ENCODE measurements at places on chromosomes 7 and 10.

DNA sequence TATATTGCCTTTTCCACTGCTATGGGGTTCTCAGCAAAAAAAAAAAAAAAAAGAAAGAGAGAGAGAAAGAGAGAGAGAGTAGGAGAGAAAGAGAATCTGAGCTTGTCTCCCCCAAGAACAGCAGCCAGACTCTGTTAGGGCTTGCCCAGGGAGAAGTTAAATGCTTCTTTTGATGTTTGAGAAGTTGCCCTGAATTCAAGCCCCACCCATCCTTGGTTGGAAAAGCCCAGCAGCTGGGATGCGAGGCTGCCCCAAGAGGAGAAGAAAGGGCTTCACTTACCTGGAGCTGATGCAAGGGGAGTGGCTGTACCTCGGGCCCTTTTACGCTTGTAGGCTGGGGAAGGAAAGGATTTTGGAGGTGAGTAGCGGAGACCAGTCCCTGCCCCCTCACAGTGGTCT, 20.9 kb upstream of the MGMT start:
- DNase-seq, result no peak

DNA sequence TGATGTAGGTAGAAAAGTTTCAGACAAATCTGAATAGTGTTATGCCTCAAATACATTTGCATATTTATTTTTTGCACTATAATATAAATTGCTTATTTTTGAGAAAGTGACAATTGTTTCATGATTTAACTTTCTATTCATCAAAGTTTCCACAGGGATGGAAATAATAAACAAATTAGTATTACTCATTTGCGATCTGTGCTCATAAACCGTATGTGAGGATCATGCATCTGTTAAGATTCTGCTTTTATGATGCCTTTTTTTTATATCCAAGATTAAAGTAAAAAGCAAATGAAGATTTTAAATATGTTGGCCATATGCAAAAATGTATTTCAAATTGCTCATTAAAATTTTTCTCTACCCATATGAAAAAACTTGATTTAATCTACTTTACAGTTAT, 45.2 kb upstream of the CAV2 start:
- DNase-seq, result no peak

DNA sequence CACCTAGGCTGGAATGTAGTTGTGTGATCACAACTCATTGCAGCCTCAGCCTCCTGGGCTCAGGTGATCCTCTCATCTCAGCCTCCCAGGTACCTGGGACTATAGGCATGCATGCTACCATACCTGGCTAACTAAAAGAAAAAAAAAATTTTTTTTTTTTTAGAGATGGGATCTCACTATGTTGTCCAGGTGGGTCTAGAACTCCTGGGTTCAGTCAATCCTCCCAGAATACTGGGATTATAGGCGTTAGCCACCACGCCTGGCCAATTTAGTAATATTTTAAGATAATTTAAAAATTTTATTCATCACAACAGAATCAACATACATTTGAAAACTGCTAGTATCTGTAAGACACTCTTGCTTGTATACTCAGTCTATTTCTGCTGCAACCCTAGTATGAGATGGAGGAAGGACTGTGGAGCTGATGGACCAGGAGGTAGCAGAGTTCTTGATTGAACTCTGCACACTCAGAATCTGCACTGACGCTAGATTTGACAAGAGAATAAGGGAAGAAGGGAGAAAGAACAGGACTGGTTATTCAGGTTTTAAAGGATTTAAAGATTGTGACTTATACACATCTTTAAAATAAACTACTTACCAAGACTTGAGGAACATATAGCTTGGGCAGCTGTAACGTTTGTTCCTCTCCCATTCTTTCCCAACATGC, 57.6 kb downstream of the VCL start:
- DNase-seq, result no peak

DNA sequence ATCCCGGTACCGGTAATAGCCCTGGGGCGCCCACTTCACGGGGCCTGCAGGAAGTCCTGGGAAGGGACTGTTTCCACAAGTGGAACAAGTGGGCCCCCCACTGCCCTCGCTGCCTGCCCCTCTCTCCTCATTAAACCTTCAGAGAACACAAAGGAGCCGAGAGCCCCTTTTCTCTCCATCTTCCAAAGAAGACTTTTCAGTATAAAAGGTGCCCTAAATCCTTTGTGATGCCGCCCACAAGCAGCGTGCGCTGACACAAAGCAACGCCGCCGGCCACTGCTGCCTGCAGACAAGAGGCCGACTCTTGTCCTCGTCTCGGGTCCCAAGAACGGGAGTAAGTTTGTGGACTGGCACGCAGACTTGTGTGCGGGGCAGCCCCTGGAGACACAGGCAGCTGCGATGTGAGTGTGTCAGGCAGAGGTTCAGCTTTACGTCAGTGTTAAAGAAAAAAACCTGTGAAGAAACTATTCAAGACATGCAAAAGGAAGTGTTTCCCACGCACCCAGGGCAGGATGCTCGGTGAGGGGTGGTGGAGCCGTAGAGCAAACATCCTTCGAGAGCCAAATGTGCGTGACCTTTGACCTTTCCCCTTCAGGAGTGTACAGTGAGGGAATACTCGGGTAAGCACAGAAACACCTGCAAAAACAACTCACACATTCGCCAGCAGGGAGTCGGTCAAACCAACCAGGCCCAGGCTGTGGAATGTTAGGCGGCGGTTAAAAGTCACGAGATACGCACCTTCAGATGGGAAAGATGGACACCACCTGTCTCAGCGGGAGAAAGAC, 118.2 kb downstream of the VIPR2 start:
- DNase-seq, result no peak

DNA sequence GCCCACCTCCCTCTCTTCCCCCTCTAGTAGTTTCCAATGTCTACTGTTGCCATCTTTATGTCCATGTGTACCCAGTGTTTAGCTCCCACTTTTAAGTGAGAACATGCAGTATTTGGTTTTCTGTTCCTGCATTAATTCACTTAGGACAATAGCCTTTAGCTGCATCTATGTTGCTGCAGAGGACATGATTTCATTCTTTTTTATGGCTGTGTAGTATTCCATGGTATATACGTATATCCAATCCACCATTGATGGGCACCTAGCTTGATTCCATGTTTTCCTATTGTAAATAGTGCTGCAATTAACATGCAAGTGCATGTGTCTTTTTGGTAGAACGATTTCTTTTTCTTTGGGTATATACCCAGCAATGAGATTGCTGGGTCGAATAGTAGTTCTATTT, 170.4 kb downstream of the NOC3L start:
- DNase-seq, result no peak

GRCh38 chr10:30184397-30185033, 125.1 kb upstream of the JCAD start:
- no peak for DNase-seq

GRCh38 chr10:15293862-15294842, 76.9 kb downstream of the FAM171A1 start:
- DNase-seq, result no peak

DNA sequence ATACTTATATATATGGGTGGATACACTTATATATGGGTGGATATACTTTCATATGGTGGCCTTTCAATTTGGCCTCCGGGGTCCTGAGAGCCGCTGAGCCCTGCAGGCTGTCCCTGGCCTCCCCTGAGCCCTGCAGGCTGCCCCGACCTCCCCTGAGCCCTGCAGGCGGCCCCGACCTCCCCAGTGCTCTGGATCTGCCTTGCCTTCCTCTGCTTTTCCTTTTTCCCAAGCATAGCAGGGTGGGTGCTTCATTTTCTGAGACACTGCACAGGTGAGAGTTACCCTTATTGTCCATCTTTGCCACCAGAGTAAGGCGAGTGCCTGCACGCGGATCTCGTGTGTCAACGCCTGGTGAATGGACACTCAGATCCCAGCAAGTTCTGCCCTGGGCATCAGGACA, 106.6 kb downstream of the VIPR2 start:
- no peak for DNase-seq

- DNase-seq, result no peak
Observed at GRCh38 chr7:79506481-79506880, 53.0 kb upstream of the MAGI2 start.

- DNase-seq, result no peak
Observed at GRCh38 chr10:76265441-76266113, 834.2 kb downstream of the LRMDA start.

- peak; percentile 72 for DNase-seq
Observed at GRCh38 chr10:132571650-132572544, 34.3 kb downstream of the INPP5A start.

DNA sequence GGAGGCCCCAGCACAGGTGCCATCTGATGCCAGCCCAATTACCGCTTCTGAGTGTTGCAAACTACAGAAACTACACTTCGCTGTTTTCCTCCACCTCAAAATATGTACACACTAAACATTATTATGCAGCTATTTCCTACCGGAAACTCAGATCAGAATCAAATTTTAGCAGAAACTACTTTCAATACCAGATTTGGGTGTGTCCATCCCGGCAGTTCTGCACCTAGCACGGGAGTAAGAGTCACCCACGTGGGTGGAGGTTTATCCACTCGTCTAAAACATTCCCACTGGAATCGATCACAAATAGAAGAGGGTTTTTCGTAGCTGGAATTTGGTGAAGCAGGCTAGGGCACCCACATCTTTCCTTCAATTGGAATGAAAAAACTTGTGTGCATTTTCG, 214.4 kb upstream of the PRKCQ start:
- no peak for DNase-seq

DNA sequence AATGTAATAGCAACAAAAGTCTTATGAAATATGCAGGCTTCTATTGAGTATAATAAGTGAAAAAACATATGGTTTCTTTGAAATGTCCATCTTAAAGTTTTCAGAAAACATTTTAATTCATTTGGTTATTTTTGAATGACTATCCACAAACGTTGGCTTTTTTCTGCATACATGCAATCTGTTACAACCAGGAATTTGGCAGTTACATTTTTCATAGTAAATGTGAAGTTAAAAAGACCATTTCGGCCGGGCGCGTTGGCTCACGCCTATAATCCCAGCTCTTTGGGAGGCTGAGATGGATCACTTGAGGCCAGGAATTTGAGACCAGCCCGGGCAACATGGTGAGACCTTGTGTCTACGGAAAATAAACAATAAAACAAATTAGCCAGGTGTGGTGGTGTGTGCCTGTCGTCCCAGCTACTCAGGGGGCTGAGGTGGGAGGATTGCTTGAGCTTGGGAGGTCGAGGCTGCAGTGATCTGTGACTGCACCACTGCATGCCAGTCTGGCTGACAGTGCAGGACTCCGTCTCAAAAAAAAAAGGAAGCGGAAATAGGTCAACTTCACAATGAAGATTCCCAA, 73.9 kb upstream of the NMT2 start:
- no peak for DNase-seq

DNA sequence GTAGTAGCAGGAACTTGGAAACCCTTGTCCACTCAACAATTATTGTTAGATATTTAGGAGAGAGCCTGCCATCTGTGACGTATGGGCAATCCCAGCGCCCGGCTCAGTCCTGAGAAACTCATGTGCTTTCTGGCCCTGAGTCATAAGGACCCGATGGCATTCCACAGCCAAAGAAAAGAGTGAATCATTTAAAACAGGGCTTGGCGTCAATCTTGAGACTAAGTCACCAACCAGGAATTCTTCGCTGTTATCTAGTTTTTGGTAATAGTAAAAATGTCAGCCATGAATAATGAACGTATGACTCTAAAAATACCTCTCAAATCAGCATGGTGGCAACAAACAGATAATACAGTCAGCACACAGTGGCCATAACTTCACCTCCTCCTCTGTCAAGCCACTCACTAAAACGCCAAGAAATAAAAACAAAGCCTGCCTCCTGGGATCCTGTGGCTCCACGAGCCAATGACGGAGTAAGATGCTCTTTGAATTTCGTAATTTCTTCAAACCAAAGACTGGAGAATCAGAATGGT, 140.8 kb downstream of the ADAM12 start:
- DNase-seq, result peak; percentile 65

- no peak for DNase-seq
Observed at GRCh38 chr7:19333706-19334105, 188.5 kb upstream of the FERD3L start.

DNA sequence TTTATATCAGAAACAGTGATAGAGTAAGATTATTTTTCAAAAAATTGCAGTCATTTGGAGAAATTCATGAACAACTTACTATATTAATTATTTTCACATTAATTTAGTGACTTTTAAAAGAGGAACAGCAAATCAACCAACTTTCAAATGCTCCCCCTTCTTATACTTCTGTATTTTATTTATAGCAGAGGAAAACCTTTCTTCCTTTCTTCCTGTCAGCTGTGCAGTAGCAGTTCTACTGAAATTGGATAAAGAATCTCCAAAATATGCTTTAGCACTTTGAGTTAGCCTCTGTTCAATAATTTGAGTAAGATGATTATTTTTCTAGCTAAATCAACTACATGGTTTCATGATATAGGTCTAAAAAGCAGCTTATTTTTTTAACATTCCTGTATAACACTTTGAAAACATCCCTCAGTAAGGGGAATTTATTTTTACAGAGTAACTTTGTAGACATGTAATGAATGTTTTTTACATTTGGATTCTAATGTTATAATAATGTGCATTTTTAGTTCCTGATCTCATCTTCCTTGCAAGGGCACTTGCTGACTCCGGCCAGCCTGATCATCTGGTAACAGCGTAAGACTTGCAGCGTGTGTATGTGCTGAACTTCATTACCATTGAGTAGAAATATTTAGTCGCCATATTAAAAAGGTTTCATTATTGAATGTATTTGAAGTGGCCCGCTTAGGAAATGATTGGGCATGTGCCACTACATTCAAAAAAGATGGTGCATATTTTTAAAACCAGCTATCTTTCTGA, 158.3 kb upstream of the HDAC9 start:
- no peak for DNase-seq

GRCh38 chr7:108561047-108561619, 8.4 kb downstream of the THAP5 start:
- no peak for DNase-seq

- DNase-seq, result no peak
Observed at GRCh38 chr10:33330543-33331378, 3.7 kb downstream of the NRP1 start.

GRCh38 chr10:44069573-44069972, 315.3 kb downstream of the CXCL12 start:
- DNase-seq, result no peak

DNA sequence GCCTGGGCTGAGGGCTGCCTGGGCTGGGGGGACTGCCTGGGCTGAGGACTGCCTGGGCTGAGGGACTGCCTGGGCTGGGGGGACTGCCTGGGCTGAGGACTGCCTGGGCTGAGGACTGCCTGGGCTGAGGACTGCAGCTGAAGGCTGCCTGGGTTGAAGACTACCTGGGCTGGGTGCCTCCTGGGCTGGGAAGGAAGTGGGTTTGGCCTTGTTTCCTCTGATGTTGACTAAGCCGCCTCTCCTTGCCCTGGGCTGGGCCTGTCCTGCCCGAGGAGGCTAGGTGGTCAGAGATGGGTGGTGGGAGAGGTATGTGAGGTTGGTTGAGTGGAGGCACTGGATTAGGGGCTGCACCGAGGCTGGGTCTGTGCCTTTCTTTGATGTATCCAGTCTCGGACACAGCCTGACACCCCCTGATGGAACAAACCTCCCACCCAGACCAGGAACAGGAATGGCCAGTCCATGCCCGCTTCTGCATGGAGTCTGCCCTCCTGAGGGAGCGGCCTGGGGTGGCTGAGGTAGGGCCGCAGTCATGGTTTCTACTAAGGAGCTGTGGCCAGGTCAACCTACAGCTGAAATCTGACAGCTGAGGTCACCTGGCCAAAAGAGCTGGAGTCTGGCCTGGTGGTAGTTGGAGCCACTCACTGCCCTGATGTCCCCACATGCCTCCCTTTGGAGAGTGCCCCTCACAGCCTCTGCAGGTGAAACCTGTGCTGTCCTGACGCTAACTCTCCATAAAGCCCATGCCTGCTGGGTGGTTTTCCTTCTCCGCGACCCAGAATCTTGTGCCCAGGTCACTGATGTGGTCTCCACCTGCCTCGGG, 22.3 kb downstream of the SCART1 start:
- no peak for DNase-seq
